GM20000 (cell line): ENCODE measurements at places on chromosomes 16 and 17.
A peak's percentile ranks its signal among the peaks of the same experiment; 100 is the strongest.

- no peak for DNase-seq
These were observed 105.8 kb upstream of the ADAMTS18 start for GRCh38 chr16:77540646-77541045.

DNA sequence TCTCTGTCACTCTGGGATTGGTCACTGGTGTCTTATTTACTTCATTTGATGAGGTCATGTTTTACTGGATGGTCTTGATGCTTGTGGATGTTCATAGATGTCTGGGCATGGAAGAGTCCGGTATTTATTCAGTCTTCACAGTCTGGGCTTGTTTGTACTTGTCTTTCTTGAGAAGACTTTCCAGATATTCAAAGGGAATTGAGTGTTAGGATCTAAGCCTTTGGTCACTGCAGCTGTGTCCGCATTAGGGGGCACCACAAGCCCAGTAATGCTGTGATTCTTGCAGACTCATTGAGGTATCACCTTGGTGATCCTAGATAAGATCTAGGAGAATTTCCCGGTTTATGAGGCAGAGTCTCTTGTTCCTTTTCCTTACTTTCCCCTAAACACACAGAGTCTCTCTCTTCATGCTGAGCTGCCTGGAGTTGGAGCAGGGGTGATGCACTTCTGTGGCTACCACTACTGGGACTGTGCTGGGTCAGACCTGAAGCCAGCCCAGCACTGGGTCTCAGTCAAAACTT, 214.7 kb downstream of the SPECC1 start:
- DNase-seq = no peak

GRCh38 chr16:24074574-24074973, 181.6 kb upstream of the CACNG3 start:
- DNase-seq = no peak

DNA sequence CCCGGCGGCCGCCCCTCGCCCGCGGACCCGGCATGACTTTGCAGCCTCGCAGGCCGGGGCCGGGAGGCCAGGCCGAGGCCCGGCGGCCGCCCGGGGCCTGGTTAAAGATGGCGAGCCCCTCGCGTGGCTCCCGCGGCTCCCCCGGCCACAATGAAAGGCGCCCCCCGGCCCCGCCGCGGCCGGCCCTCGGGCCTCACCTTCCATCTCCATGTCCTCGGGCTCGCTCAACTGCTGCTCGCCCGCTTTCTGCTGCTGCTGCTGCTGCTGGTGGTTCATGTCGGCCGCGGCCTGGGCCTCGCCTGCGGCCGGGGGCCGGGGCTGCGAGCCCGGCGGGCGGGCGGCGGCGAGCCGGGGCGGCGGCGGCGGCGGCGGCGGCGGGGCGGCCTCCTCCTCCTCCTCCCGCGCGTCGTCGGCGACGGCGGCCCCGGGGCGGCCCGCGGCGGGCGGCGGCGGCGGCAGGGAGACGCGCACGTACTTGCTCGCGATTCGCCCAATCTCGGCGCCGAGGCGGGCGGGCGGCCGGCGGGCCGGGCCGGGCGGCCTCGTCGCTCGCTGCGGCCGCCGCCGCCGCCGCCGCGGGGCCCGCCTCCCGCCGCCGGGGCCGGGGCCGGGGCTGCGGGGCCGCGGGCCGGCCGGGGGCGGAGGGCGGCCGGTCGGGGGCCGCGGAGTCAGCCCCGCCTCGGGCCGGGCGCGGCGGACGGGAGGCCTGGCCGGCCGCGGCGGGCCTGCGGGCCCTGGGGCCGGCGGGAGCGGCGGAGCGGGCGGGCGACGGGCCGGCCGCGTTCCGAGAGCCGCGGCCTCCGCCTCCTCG, 491 bp downstream of the USP7 start:
- no peak for DNase-seq

DNA sequence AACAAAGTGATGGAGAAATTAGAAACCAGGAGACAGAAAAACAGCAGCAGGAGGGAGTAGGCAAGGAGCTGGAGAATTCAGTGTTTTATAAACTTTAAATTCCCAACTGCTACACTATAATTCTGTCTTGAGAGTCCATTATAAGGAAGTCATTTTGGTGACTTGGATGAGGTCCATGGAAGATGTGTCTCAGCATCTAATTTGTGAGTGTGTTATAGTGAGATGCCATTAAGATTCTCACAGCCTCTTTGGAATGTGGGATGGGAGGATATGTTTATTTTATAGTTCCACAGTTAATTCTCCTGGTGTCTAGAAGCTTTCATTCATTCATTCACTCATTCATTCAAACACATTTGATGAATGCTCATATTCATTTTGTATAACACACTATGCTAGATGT, 206.0 kb upstream of the MYOCD start:
- DNase-seq = no peak

- no peak for DNase-seq
These were observed 309.4 kb downstream of the SEC14L1 start for GRCh38 chr17:77449908-77450741.

DNA sequence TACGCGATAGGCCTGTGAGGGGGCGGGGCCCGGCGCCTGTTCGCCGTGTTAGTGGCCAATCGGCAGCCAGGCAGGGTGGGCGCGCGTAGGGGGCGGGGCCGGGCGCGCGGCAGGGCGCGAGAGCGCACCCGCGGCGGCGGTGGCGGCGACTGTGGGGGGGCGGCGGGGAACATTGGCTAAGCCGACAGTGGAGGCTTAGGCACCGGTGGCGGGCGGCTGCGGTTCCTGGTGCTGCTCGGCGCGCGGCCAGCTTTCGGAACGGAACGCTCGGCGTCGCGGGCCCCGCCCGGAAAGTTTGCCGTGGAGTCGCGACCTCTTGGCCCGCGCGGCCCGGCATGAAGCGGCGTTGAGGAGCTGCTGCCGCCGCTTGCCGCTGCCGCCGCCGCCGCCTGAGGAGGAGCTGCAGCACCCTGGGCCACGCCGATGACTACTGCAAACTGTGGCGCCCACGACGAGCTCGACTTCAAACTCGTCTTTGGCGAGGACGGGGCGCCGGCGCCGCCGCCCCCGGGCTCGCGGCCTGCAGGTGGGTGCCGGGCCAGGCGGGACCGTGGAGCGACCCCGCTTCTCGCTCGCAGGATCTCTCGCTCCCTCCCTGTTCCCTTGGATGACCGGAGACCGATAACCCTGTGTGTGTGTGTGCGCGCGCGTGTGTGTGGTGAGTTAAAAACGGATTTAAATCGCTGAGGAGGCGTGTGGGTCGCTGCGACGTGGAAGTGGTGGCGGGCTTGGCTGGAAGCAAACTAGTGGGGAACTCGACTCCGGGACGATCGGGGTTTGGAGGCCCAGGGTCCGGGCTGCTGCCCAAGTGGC, at the start of gene NFATC3:
NFATC3 (plus strand) TSS at position 112 of the 813 bp plus-strand sequence; CDS start at position 424, 312 bp downstream.
- DNase-seq = peak; percentile 97

DNA sequence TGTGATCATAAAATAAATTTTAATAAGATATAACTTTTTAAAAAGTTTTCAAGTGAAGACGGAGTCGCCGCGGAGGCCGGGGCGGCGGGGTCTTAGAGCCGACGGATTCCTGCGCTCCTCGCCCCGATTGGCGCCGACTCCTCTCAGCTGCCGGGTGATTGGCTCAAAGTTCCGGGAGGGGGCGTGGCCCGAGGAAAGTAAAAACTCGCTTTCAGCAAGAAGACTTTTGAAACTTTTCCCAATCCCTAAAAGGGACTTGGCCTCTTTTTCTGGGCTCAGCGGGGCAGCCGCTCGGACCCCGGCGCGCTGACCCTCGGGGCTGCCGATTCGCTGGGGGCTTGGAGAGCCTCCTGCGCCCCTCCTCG, at the start of gene FOXC2:
FOXC2 (plus strand) TSS at position 229 of the 365 bp plus-strand sequence. CDS start 507 bp downstream, outside the sequence.
- peak; percentile 65 for DNase-seq

- DNase-seq = no peak
These were observed 92.0 kb upstream of the CDH5 start for GRCh38 chr16:66274335-66275110.

- DNase-seq = no peak
These were observed 27.0 kb upstream of the MEIOC start for GRCh38 chr17:44629314-44629713.
